EL (cell line): ENCODE measurements at places on chromosomes 12 and 14.

DNA sequence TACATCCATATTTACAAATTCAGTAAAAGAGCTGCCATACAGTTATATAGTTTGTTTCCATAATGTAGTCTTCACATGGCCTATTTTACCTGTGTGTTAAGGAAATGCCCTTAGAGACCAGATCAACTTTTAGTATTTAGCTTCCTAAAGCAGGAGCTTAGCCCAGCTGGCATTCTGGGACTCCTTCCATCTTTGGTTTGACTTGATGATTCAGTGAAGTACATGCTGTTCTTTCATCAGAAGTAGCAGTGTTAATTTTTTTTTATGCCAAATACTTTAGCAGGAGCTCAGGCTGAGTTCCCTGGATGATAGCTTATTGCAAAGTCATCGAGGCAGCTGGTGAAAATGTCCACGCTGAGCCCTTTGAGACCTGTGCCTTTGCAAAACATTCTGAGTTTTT is 101.0 kb downstream of the FOXG1 start:
- no peak for DNase-seq

DNA sequence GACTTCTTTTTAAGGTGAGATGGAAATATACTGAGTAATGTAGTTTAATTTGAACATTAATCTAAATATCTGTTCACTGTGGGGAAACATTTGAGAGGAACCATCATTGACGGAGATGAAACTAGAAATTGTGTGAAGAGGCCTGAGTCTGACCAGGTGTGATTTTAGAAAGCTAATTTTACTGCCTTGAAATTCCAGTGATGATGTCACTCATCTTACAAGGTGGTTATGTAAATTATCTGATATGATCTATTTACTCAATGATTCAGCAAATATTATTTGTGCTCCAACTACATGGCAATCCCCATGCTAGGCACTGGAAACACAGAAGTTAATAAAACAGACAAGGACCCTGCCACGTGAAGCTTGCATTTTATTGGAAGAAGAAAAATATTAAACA is 435.7 kb upstream of the DCN start:
- no peak for DNase-seq

DNA sequence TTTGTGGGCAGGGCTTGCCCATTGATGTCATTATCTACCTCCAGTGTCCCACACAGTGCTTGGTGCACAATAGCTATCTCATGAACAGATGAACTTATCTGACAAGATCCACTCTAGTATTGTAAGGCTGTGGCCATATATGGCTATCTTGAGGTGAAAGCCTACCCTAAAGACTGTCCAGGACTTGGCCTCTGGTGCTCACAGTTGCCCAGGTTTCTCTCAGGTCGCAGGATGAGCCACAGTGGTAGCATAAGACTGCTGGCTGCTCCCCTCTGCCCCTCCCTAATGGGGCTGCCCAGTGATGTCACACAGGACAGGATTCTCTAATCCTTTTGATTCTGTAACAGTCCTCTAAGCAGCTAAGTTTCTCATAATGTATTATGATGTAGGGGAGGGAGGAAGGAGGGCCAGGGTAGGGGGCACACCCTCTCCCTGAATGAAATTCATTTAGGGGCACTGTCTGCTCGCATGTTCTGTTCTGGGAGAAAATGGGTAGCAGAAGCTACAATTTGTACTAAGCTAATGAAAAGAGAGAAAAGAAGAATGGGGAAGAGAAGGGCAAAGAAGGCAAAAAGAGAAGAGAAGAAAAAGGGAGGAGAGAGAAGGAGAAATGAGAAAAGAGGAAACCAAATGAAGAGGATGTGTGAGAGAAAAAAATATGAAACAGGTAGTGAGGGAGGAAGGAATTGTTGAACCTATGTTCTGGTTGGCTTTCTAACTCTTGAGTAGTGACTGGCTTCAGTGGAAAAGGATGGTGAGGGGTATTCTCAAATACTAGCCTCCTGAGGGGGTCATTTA is 3.4 kb upstream of the PPM1A start:
- no peak for DNase-seq

DNA sequence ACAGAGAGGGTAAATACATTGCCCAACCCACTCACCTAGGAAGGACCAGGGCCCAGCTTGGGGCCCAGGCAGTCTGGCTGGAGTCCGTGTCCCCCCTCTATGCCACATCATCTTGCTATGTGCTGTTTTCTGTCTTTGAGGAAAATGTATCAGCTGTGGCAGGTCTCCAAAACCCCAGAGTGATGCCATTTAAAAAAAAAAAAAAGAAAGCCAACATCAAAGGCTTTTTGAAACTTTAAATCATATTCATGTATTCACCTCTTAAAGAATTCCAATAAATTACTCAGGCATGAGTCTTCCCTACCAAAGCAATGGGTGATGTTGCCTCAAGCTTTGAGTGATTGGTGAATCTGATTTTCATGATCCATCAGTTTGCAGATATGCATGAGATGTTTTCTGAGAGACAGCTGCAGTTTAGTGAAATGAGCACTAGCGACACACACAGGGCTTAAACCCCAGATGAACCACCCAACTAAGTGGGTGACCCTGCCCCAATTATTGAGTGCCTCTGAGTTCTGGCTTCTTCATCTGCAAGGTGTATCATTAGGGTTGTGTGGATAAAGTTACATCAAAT is 6.1 kb downstream of the KRT81 start:
- DNase-seq = peak; percentile 90

- no peak for DNase-seq
These were observed 1079.4 kb downstream of the AACS start for GRCh38 chr12:126144603-126145002.

DNA sequence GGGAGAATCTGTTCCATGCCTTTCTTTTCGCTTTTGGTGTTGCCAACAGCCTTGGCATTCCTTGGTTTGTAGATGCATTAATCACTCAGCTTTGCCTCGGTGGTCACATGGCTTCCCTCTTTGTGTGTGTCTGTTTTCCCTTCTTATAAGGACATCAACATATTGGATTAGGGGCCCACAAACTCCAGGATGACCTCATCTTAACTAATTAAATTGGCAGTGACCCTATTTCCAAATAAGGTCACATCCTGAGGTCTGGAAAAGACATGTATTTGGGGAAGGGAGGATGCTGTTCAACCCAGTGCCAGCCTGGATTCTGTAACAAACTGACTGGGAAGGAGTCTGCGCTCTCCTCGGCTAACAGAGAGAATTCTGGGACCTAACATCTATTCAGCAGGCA is 365.7 kb upstream of the FKBP4 start:
- no peak for DNase-seq
